Stimulated activated CD8-positive, alpha-beta memory T cell treated with anti-CD3 and anti-CD28 coated beads, Interleukin-7, amount 100 ng/mL, for 24 hours (primary cell): ENCODE measurements at places on chromosomes 3 and 15.

DNA sequence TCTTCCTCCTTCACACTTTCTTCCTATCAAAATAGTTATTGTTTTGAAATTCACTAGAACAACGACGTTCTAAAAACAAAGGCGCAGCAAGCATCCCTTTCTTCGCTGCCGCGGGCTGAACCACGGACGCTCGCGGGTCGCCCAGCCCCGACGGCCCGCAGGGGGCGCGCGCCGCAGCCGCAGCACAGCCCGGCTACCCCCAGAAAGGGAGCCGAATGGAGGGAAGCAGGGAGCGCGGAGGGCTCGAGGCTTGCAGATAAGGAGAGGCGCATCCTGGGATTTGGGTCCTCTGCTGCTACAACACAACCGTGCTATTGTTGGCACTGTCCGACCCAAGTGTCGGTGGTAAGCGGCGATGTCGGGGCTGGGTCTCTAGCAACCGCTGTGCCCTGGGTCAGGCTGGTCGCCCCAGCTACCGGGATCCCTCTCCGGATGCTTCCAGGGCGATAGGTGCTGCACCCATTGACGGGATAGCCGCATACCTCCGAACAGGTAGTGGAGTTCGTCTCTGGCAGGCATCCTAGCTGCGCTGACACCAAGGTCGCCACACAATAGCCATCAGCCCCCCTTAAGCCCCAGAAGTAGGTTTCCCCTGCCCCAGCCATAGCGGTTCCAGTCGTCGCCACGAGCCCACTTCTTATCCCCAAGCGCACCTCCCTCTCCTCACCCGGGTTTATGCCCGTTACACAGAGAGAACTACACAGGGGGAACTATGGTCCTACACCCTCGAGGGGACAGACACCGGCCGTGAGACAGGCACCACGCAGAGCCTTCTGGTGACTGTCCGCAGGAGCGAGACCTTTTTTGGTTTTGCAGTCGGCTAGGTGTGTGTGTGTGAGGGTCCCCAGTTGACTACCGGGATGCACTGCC is 6.0 kb downstream of the ONECUT1 start:
- DNase-seq, result no peak

DNA sequence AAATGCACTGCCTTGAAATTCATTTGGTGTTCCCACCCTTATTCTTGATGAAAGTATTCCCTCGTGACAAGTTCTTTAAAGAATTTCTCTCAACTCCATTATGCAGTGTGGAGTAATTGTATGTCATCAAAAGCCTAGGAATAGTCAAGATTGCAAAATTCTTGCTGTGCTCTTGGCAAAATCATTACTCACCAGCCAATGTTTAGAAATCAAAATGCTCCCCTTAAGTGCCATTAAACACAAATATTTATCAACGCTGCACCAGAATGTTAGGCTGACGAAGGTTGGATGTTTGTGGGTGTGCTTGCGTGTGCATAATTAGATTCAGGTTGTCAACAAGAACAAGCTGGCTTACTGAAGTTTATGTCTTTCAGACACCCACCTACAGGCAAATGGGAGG is 40.5 kb downstream of the SST start:
- DNase-seq, result no peak

DNA sequence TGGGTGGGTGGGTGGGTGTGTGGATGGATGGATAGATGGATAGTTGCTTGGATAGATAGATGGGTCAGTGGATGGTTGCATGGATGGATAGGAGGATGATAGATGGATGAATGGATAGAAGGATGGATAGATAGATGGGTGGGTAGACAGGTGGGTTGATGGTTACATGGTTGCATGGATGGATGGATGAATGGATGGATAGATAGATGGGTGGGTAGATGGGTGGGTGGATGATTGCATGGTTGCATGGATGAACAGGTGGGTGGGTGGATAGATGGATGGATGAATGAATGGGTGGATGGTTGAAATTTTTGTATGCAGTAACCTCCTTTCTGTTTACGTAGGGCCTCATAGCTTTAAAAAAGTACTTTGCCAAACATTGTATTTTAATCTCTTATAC is 79.5 kb downstream of the LRRK1 start:
- no peak for DNase-seq

GRCh38 chr3:65810302-65810701 is 228.4 kb downstream of the MAGI1 start:
- DNase-seq, result no peak

DNA sequence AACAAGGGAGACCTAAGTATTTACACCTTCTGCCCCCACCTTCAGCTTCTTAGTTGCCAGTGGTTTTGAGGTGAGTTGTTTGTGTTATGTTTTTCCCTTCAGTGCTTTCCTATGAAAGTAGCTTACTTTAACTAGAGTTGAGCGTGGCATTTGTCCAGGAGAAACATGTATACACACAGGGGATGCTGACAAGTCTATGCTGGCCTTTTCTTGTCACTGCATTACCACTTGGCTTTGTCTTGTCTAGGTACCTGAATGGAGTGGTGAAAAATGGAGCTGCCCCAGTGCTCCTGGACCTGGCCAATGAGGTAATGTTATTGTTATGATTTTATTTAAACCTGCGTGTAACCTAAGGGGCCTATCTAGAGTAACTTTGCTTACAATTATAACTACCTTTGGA is 74.4 kb downstream of the CDIN1 start:
- no peak for DNase-seq

GRCh38 chr15:49120832-49121231 is 34.6 kb downstream of the COPS2 start:
- no peak for DNase-seq

GRCh38 chr15:87816016-87816415 is 440.5 kb downstream of the NTRK3 start:
- no peak for DNase-seq

- no peak for DNase-seq
Measured at GRCh38 chr15:94580211-94580885, 349.0 kb downstream of the MCTP2 start.

DNA sequence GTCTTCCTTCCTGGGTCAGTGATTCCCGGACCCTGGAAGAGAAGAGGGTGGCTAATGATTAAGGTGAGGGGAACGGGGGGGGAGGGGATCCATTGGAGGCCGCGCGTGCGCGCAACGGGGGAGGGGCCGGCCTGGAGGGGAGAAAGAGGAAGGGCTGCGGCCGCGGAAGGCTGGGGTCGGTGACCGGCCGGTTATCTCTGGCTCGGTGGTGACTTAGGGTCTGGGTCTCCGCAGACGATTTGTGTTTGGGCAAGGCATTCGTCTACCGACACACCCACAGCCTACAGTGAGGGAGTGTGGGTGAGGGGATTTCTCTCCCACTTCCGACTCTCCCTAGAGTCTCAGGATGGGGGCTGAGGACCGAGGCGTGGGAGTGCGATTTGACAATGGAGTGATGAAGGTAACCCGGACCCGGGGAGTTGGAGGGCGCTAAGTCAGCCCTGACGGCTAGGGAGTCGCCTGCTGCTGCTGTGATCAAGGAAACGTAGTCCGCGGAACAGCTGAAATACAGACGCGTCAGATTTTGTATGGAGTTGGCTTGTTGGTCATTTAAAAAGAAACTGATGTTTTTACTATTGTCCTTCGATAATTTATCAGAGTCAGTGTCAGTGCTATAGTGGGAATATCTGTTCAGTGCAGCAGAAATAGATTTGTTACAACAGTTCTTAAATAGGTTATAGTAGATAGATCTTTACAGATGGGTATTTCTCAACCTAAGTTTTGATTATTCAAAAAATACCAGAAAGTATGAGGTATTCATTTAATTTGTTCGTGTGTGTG is 733 bp downstream of the RNF111 start:
- peak; percentile 43 for DNase-seq

DNA sequence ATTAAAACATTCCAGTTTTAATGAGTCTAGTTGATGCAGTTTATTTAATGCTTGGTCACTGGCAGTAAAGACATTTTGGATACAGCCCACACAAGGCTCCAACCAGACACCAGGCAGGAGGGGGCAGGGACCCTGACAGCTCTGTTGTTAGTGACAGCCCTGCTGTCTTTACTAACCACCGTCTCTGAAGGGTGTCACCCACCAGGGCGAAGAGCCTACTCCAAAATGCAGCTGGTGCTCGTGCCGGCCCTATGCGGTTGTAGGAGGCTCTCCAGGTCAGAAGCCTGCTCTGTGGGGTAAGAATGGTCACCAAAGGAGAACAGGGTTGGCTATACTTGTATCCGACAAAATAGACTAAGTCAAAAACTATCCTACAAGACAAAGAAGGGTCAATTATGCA is 132.2 kb downstream of the ATP10A start:
- DNase-seq, result no peak

DNA sequence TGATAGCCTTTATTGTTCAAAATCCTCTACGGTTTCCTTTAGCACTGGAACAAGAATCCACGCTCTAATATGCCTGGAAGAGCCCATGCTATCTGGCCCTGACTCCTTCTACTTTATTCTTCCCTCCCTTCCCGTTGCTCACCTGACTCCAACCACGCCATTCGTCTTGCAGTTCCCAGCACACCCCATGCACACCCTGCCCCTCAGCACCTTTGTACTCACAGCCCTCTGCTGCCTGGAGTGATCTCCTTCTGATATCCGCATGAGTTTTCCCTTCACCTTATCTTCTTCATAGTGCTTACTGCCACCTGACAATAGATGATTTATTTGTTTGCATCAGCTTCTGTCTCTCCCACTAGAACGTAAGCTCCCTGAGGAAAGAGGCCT is 16.6 kb upstream of the BCL2A1 start:
- no peak for DNase-seq

- no peak for DNase-seq
Measured at GRCh38 chr3:105197863-105198262, 168.8 kb upstream of the ALCAM start.

DNA sequence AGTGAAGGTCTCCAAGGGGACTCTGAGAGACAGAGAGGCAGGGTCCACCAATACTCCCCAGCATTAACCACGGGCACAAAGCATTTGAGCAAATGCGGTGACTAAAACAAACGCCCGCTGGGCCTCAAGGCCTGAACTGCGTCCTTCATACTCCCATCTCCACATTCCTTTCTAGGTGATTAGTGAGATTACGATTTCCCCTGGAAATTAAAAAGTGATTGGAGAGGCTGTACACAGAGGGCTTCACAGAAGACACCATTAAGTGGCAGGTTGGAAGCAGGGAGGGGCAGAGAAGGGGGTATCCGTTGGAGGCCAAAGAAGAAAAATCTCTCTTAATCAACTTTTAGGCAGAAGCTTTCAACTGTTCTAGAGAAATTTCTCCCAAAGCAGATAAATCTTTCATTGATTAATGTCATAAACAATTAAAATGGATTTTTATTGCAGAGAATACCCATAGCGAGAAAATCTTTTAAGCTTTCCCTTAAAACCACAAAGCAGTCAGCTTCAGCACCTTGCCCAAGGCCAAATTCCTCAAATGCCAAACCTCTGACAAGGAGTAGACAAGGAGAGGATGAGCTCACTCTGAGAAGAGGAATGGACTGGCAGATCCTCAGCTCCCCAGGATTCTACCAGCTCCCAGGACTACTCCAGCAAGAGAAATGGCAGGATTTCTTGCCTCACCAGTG is 38.2 kb downstream of the MB21D2 start:
- DNase-seq, result no peak

- DNase-seq, result no peak
Measured at GRCh38 chr3:76367281-76367680, 581.9 kb upstream of the ZNF717 start.

GRCh38 chr15:66069751-66070150 is 183.8 kb downstream of the MEGF11 start:
- no peak for DNase-seq

- DNase-seq, result no peak
Measured at GRCh38 chr3:73674280-73674679, 49.5 kb upstream of the PDZRN3 start.

DNA sequence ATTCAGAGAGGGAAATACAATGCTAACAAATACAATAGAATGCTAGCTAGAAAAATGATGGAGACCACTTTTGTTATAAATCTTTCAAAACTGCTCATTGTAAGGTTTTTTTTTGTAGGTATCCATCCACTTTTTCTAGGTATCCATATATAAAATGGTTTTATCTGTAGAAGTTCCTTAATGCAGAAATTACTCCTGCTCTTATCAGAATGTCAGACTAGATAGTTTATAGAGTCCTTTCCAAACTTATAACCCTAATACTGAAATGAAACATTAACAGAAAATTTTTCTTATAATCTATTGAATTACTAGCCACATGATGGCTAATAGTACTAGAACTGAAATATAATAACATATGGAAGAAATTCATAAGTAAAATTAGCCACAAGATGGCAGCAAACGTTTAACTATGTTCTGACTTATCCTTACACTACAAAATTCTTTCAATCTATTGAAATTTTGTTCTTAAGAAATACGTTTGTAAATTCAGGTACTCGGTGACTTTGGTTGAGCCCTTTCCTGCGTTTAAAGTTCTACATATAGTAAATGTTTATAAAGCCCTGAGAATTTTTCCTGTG is 58.5 kb downstream of the ECT2 start:
- DNase-seq, result no peak

DNA sequence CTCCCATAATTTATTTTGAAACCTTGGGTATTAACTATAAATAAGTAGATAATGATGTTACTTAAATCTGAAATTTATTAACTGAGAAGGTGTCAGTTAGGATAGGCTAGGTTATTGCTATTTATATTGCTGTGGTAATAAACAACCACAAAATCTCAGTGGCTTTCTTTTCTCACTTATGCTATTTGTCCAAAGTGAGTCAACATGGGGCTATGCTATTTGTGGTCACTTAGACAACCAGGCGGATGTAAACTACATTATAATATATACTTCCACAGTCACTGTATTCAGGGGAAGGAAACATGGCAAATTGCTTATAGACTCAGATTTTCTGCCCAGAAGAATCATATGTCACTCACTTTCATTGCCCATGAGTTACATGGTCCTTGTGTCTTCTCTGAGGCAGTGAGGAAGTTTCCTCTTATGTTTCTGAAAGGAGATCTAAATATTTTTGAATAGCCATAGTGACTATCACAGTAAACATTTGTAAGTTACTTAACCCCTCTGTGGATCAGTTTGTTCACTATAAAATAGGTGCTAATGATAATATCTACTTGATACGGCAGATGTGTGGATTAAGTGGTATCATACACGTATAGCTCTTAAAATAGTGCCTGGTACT is 19.8 kb downstream of the HMG20A start:
- DNase-seq, result no peak

- no peak for DNase-seq
Measured at GRCh38 chr15:82699726-82700125, 9.9 kb downstream of the AP3B2 start.

DNA sequence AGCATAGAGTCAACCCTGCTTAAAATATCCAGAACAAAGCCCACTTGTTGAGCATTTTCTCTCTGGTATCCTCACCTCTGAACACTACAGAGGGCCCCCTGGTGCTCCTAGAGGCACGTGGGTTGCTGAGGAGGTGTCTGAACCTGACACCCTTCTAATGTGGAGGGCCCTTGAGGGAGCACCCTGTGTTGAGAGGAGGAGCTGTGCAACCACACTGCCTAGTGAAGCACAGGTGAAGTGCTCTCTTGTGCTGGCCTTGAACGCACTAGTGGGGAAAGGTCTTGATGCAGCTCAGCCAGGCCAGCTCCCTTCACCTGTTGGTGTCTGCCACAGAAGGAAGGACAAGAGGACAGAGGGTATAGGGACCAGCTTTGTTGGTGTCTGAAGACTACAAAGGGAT is 51.9 kb downstream of the CCK start:
- no peak for DNase-seq
